ENCODE measurements at places on chromosomes 2 and 18.

DNA sequence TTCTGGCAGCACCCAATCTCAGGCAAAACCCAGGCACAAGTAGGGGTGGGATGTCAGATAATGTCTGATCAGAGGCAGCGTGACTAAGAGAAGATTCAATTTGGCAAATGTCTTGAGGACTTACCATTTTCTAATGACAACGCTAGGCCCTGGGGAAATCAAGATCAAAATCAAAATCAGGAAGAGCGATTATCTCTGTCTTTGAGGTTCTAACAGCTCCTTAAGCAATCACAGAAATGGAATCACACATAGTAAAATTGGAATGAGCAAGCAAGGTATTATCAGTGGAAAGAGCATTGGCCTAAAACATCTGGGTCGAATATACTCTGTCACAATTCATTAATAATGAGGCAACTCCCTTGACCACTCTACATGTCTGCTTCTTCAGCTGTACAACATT, 8.6 kb upstream of the SERPINB2 start:
- DNase-seq: no peak

DNA sequence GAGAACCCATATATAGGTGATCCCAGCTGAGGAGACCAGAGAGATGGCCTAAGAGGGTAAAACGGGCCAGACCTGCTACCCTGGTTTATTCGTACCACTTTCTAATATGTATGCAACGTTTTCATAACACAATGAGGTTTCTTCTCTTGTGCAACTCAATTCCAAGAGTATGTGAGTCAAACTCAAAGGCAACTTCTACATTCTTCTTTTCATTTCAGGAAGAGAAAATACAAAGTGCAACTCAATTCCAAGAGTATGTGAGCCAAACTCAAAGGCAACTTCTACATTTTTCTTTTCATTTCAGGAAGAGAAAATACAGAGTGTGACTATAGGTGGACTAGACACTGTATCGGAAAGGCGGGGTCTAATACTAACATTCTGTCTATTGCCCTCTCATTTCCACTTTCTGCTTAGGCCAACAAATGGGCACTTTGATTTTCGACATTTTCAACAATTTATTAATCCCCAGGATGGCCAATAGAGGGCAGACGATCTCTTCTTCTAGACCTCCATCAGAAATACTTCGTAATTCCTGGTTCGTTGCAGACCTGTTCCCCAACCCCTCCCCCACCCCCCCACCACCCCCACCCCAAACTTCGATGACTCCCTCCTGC, 3.7 kb upstream of the CRIM1 start:
- DNase-seq: peak; percentile 24

DNA sequence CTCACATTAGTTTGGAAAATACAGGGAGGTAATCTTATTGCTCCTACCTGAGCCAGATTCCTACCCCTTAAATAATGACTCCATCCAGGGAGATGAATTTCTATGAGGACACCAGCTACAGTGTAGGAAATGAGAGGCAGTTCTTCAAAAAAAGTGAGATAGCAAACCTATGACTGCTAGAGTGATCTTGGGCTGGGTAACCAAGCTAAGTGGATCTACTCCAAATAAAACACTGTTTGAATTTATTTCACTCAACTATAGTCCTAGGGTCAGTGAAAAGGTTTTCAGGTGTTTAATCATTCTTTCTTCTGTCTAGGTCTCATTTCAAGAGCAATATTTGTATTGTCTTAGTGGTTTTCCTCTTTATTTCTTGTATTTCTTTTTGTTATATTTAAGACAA, 272.1 kb upstream of the VWC2L start:
- no peak for DNase-seq

DNA sequence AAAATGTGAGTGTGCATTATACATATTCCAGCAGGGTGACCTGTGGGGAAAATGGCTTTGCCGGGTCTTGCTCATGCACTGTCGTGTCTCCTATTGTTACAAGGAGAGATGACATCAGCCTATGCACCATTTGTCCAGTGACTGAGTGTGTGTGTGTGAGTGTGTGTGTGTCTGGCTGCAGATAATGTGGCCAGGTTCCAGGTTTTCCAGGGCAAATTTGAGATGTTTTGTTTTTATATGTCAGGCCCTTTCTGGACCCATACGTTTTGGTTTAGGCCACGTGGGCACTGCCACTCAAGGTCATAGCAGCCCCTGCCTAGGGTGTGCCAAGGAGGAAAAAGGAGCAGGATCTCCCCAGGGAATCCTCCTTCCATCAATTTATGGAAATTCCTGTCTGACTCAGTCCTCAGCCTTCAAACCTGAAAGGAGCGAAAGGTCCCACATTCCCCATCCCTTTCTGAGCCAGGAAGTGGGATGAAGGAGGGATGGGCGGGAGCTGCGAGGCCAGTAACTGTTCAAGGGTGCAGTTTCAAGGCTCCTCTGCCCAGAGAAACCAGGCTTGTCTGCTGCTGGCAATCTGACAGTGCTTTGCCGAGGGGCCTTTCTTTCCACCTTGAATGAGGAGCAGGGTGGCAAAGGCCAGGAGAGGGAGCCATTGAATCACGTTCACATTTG, 93.0 kb upstream of the SMAD2 start:
- DNase-seq: peak; percentile 90

- no peak for DNase-seq
Measured at GRCh38 chr2:223972656-223973102, 15.4 kb downstream of the MRPL44 start.

GRCh38 chr2:54531558-54531957, 75.4 kb downstream of the SPTBN1 start:
- no peak for DNase-seq

DNA sequence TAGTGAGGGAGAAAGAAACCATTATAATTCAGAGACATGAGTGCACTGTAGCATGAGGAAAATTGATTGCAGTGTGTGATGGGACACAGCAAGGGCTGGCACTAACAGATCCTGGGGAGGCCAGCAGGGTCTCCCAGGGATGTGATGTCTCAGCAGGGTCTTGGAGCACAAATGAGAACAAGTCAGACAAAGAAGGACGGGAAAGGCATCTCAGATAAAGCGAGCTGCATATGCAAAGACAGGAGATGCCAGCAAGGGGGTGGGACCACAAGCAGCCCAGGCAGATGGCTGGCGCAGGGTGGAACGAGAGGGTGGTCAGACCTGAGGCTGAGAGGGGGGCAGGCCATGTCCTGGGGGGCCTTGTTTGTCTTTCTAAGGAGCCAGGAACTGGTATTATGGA, 102.6 kb upstream of the DLX2 start:
- DNase-seq: no peak

- no peak for DNase-seq
Measured at GRCh38 chr2:154710078-154710477, 11.6 kb downstream of the KCNJ3 start.

DNA sequence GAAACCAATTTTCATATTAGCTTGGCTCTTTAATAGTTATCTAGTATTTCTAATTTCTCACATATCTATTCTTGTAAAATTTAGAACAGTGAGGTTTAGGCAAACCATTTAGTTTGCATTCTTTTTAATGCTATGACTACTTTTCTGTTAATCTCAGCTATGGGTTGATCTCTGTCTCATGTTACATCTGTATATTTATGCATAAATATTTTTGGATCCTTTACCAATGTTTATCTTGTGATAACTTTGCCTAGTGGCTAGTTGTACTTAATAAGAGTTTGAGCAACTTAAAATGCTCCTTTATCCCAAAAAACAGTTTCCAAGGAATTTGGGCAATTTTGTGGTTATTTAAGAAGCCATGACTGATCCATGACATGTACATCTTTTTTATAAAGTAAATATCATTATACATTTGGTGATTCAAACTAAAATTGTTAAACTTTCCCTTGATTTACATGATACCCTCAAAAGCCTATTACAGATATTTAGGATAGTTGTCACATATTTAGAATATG, 86.3 kb downstream of the R3HDM1 start:
- DNase-seq: no peak

DNA sequence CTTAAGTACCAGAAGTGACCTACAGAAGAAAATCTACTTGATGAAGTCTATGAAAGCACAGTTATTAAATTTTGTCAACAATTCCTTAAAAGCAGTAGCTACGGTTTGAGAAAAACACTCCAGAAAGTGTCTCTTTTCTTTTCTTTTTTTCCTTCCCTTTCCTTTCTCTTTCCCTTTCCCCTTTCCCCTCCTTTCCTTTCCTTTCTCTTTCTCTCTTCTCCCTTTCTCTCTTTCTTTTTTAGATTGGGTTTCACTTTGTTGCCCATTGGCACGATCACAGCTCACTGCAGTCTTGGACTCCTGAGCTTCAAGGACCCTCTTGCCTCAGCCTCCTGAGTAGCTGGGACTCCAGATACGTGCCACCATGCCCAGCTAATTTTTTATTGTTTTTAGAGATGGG, 2.6 kb upstream of the ALMS1 start:
- no peak for DNase-seq

DNA sequence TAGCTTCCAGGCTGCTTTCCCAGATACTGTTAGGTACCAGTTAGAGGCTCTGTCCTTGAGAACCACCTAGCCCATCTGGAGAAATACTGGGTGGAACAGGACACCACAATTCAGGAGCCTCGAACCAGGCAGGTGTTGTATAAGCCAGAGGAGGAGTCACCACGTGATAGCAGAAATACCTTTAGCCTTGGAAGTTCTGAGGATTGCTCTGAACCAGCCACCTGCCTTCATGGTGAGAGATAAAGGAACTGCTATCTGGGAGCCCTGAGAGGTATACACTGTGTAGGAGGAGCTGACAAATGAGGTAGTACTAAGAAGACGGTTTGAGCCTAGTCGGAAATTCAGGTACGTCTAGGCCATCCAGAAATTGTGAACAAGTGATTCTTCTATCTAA, 7.6 kb upstream of the GPBAR1 start:
- no peak for DNase-seq

GRCh38 chr2:103364177-103364576, 602.3 kb downstream of the TMEM182 start:
- DNase-seq: no peak

- DNase-seq: no peak
Measured at GRCh38 chr2:197784956-197785941, at the start of gene BOLL. Gene BOLL, minus strand, starts transcription at chr2:197785319. Its CDS starts 3,469 bp downstream, at chr2:197781850.

GRCh38 chr2:37610638-37611289, 60.7 kb downstream of the CDC42EP3 start:
- DNase-seq: no peak

DNA sequence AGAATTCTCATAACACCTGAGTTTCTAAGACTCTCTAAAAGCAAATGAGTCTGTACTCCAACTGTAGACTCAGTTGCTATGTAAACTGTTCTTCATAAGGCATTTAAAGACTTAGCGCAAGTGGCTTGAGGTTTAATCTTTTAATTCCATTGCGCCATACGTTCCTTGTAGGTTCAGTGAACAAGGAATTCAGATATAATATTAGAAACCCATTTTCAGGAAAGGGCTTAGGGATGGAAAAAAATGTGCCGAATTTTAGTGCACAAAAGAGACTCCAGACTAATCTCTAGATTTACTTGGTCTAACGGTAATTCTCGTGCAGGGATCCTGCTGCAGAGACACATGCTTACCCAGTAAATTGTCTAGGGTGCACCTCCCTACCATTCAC, 268.9 kb upstream of the TANK start:
- no peak for DNase-seq

GRCh38 chr2:132844585-132844984, 174.6 kb upstream of the LYPD1 start:
- no peak for DNase-seq

- no peak for DNase-seq
Measured at GRCh38 chr18:38602341-38602740, 1036.7 kb upstream of the CELF4 start.

- DNase-seq: no peak
Measured at GRCh38 chr2:233252227-233252626, 754 bp downstream of the ATG16L1 start.

GRCh38 chr2:113021312-113021711, 16.1 kb downstream of the IL36A start:
- no peak for DNase-seq

GRCh38 chr2:181675254-181675653, 5.1 kb downstream of the NEUROD1 start:
- DNase-seq: peak; percentile 26

- DNase-seq: no peak
Measured at GRCh38 chr2:39062320-39062719, 58.5 kb downstream of the SOS1 start.

GRCh38 chr2:174350018-174350417, 15.3 kb downstream of the SP9 start:
- no peak for DNase-seq

DNA sequence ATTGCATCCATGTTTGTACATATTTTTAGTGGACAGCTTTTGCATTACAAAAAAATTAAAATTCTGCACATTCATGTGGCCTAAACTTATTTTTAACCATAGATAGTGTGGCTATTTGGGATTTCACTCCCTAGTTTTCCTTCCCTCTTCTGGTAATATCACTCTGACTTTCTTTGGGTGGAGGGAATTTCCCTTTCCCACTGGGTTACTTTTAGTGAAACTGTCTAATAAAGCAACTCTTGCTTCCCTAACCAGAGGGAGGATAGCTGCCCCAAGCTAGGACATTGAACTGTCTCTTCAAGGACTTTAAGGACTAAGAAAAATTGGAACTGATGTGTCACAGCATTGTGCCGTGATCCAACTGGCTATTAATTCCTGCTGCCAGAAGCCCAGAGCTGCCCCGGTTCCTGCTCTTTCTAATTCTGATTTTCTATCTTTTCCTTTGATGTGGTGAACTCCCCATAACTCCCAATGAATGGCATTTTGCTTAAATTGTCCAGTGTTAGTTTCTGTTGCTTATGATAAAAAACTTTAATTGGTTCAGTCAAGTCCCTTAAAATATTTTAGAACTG, 20.0 kb upstream of the EFR3B start:
- no peak for DNase-seq

- DNase-seq: no peak
Measured at GRCh38 chr2:240500561-240501423, 57.0 kb downstream of the ANKMY1 start.

- no peak for DNase-seq
Measured at GRCh38 chr2:236720974-236721540, 151.4 kb downstream of the ACKR3 start.

DNA sequence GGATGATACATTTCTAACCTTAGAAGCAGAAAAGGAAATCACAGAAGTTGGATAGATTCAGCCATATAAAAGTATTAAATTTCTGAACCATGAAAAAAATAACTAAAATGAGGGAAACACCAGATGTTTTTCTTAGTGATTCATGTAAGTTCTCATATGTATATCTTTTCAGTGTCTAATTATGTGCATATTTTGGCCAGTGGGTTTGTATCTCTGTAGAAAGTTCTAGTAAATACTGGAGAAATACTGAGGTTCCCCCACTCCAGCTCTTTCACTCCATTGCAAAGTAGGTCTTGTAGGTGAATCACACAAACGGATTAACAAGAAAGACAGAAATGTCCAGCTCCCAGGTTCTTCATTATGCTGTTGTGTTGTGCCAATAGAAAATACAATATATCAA, 222.3 kb downstream of the NEDD4L start:
- no peak for DNase-seq

Data from NCI-H146 (cell line).